ENCODE measurements at places on chromosomes 4 and X. TPM values are rescaled to one million over a fixed set of nuclear protein-coding genes. Genes with fewer than 3 reads are reported as not detected.

DNA sequence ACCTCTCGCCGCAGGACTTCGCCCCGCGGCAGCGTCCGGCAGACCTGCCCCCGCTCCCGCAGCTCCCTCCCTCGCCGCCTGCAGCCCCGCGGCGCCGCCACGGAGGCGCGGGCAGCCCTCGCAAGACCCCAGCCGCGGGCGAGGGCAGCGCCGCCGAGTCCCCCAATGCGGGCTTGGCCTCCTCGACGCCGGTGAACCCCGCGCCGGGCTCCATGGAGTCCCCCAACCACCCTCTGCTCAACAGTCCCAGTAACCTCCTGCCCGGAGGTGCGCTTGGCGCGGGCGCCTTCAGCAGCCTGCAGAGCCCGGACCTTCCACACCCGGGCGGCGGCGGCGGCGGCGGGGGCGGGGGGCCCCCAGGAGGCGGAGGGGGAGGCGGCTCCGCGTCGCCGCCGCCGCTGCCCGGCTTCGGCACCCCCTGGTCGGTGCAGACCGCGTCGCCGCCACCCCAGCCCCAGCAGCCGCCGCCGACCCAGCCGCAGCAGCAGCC lies 1.2 kb downstream of the CPEB2 start:
- peak; percentile 47 for DNase-seq

GRCh38 chrX:11462648-11463047 lies 169.4 kb downstream of the AMELX start:
- DNase-seq, result no peak

DNA sequence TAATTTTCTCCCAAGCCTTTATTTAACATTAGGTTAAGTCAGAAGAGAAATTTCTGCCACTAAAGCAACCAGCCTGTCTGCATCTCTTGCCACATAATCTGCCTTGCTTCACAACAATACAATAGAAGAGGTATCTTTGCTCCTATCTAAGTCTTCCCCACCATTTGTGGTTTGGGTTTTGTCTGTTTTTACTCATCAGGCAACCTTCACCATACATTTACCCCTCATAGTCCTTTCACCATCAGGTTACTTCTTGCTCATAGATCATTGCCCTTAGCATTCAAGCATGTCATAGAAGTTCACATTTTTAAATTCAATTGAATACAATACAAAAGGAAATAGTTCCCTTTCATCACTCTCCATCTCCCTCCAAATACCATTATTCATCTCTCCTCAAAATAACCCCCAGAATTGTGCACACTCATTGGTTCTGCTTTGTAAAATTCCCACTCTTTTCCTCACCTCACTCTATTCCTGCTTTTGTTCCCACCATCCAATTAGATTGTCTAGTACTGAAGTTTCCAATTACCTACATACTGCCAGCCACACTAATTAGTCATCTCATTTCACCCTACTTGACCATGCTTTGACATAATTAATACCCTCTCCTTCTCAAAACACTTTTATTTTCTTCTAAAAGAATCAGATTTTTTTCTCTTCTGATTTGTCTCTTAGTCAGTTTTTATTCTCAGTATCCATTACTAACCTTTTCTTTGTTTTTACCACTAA lies 1957.0 kb upstream of the AGA start:
- DNase-seq, result no peak

DNA sequence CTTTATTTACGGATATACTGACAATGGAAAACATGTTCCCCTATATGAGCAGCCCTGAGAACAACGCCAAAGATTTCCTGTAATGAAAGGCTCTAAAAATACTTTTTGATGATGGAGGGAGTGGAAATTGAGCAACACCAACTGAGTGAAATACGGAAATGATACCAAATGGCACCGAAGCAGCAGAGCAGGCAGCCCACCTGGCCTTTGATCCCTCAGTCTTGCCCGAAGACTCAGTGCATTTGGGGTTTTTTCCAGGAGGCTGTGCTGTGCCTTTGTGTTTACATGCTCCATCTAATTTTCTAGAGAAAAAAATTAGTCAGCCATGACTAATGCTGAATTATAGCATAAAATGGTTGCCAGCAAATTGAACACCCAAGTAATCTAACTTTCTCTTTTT lies 169.9 kb upstream of the RBPJ start:
- DNase-seq, result no peak

Gene STIM2
- total RNA-seq, result 67.0 TPM

DNA sequence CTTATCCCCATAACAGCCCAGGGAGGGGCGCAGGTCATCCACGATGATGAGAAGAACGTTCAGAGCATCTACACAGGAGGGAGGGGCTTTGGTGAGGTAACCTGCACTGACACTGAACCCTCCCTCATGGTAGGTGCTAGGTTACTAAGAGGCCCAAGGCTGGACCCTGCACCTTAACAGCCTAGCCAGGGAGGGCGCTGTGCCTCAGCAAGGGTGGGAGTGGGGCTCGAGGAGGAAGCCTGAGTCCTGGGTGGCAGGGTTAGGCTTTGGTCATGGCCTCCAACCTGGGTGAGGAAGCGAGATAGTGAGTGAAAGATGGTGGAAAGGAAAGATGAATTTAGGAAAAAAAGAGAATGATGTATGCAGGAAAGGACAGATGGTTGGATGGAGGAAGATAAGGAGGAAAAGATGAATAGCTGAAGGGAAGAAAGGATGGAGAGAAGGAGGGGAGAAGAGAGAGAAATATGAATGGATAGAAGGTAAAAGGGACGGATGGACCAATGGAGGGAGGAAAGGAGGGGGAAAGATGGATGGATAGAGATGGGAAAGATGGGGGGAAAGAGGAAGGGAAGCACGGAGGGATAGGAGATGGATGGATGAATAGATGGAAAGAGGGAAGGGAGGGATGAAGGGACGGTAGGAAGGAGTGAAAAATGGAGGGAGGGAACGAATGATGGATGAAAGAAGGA lies 736 bp downstream of the IDS start:
- peak; percentile 77 for DNase-seq

Gene CD38
- 3.5 TPM for total RNA-seq

Gene NEXMIF
- total RNA-seq, result 0.17 TPM

Gene CDX4
- total RNA-seq, result not detected

Gene PPP1R2C
- total RNA-seq, result not detected

GRCh38 chr4:107799669-107800450 lies 24.9 kb upstream of the SGMS2 start:
- DNase-seq, result no peak

DNA sequence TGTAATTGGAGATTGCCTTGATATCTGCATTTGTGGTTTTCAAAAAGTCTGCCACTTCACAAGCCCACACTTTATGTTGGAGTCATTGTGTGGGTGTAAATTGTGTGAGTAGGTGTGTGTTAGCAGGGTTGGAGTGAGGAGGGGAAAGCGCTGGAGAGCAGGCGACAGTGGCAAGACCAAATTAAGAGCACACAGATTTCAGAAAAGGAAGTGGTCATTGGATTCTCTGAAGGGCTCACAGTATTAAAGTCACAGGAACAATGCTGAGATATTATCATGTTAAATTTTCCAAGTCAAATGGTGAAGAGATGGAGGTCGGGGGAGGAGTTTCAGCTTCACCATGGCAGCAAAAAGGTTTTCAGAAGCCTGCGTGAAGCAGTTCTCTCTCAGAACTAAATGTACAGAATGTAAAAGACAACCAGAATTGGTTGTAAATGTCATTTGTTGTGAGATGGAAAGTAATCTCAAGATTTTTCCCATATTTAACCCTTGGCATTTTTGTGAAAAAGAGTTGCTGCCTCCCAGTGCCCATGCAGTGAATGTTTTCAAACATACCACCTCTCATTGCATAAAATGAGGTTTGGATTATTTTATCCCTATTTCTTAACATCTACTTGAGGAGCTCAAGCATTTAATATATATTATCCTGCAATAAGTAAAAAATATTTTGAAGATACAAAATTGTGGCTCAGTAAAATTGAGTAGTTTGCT lies 265.9 kb downstream of the ZNF674 start:
- DNase-seq, result no peak

Gene RPA4
- not detected for total RNA-seq

DNA sequence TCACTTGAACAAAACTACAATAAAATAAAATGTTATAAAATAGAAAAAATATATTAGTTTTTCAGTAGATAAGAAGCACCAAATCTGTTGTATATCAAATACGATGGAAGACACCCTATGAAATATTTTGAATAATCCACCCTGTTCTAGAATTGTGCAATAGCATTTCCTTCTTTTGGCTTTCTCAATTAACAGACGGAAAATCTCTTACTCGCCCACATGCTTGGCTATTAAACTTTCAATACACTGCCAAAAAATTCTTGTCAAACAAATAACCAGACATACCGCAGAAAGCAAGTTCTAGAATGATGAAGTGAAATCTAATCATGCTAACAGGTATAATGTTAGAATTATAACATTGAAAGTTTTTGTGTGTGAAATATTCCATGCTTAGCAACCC lies 671.6 kb upstream of the SLIT2 start:
- no peak for DNase-seq

- DNase-seq, result no peak
These were observed 24.5 kb upstream of the MAMLD1 start for GRCh38 chrX:150338615-150339014.

- no peak for DNase-seq
These were observed 76.0 kb downstream of the ZAR1 start for GRCh38 chr4:48566034-48566384.

DNA sequence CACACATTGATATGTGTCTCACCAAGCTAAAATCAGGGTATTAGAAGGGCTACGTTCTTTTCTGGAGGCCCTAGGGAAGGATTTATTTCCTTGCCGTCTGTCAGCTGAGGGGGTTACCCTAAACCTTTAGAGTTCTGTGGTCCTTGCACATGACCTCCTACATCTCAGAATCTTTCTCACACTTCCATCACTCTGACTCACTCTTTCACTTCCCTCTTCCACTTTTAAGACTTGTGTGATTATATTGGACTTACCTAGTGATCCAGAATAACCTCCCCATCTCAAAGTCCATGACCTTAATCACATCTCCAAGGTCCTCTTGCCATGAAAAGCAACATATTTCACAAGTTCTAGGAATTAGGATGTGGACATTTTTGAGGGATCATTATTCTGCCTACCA lies 53.6 kb upstream of the FUNDC1 start:
- DNase-seq, result no peak

GRCh38 chr4:105632599-105632998 lies 75.9 kb downstream of the INTS12 start:
- DNase-seq, result no peak

DNA sequence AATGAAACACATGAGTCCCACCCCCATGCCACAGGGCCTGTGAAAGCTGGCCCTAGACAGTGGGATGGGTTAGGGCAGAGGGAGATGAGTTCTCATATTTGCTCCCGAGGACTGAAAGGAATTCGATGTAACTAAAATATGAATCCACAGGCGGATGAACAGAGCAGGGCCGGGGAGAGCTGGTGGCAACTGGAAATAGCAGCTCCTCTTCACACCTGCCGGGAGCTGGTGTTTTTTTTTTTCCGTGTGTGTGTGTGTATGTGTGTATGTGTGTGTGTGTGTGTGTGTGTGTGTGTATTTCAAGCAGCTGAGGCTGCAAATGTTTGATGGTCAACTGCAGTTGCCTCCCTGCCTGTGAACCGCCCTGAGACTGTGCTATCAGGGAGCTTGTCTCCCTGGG lies 115.1 kb upstream of the PSAPL1 start:
- DNase-seq, result no peak

Gene DEFB131A
- total RNA-seq, result not detected

Gene REELD1
- total RNA-seq, result 0.38 TPM

DNA sequence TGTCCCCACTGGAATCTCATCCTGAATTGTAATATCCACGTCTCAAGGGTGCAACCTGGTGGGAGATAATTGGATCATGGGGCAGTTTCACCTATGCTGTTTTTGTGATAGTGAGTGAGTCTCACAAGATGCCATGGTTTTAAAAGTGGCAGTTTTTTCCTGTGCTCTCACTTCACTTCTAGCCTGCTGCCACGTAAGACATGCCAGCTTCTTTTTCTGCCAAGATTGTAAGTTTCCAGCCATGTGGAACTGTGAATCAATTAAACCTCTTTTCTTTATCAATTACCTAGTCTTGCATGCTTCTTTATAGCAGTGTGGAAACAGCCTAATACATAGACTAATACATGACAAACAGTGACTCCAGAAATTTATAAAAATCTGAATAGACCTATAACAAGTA lies 1131.8 kb downstream of the PCDH7 start:
- DNase-seq, result no peak

GRCh38 chrX:133402042-133402453 lies 13.2 kb downstream of the GPC4 start:
- no peak for DNase-seq

Gene COX7B2
- not detected for total RNA-seq

DNA sequence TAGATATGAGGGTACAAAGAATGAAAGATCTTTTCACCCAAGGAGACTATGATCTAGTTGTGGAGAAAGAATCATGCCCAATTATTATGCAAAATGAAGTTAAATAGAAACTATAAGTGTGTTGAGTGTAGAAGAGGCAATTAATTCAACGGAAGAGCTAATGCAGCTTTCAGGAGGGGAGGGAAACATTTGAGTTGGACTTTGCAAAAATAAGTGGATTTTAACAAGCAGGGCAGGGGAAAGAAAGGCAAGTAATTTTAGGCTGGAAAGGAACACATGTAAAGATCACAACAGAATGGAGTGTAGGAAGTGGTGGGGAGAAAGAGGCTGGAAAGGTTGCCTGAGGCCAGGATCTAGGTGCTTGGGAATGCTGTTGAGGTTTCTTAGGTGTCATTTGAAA lies 44.1 kb downstream of the KLHL15 start:
- DNase-seq, result no peak

Gene LGI2
- not detected for total RNA-seq

Gene TEX13B
- not detected for total RNA-seq

DNA sequence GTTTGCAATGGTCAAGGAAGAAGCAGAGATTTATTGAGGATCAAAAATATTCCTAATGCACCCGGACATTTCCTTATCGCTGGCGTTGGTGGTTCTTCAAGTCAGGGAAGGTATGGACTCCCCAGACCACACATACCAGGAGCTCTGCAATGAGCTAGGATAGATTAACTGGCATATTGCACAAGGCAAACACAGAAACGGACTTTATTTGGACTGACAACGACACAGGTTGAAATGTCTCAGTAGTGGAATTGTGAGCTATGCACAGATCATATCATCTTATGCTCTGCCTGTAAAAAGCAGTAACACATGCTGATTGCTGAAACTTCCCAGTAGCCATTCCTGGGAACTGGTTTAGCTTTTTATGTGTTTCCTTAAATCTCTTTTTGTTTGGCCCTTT lies 1.7 kb downstream of the TSPAN7 start:
- DNase-seq, result no peak

Gene MAGEA3
- total RNA-seq, result not detected

DNA sequence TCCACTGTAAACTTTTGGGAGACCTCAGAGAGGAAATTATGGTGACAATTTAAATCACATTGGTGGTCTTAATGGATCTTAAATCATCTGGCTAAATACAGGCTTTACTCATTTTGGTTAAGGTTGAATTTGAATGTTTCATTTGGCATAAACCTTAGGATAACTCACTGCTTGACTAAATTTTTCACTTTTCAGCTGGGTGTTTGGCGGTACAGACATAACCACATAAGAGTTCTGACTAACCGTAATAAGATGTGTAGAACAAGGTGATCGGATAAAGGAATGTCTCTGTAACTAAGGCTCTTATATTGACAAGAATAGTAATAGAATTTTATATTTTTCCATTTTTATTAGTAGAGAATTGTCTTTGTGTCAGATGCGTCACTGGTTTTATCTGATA lies 281.0 kb downstream of the BMPR1B start:
- no peak for DNase-seq
